NCI-H460 (cell line): ENCODE measurements at places on chromosomes 5 and 9.

DNA sequence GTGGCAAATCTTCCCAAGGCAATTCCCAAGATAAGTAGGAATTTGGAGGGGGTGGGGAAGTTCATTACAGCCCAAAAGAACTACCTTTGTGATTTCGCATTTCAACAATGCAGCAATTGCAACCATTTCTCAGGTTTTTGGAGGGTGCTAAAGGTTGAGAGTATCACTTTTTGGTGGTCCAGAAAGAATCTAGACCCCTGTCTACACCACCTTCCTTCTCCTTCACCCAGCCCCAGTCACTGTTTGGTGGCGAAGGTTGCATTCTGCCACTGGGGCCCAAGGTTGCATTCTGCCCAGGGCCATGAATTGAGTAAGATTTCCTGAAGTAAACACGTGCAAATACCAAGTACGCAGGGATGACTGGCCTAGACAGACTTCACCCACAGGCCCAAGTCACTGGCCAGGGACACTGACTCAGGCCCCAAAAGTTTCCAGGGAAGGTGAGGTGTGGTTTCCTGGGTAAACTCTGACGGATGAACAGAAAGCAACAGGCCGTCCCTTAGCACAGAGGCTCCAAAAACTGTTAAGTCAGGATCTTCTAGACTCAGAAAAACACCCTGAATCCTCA lies 5.7 kb downstream of the PDE6A start:
- DNase-seq: peak; percentile 84

GRCh38 chr9:11352612-11353011 lies 739.8 kb upstream of the PTPRD start:
- no peak for DNase-seq

DNA sequence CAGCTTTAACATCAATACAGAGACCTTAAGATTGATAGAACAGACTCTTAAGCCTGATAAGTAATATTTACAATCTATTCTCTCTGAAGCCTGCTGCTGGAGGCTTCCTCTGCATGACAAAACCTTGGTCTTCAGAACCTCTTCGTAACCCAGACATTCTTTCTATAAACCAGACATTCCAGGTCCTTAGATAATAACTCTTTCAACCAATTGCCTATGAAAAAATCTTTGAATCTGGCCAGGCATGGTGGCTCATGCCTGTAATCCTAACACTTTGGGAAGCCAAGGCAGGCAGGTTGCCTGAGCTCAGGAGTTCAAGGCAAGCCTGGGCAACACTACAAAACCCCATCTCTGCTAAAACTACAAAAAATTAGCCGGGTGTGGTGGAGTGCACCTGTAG lies 327.8 kb downstream of the ENC1 start:
- DNase-seq: no peak

DNA sequence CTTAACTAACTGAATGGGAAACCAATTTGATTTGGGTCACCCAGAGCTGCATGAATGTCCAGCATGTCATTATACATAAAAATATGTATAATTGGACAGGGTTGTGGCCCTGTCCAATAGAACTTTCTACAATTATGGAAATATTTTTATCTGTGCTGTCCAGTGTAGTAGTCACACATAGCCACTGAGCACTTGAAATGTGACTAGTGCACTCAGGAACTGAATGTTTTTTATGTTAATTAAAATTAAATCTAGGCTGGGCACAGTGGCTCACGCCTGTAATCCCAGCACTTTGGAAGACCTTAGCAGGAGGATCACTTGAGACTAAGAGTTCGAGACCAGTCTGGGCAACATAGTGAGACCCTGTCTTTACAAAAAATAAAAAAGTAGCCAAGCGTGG lies 18.6 kb downstream of the GARNL3 start:
- DNase-seq: no peak

DNA sequence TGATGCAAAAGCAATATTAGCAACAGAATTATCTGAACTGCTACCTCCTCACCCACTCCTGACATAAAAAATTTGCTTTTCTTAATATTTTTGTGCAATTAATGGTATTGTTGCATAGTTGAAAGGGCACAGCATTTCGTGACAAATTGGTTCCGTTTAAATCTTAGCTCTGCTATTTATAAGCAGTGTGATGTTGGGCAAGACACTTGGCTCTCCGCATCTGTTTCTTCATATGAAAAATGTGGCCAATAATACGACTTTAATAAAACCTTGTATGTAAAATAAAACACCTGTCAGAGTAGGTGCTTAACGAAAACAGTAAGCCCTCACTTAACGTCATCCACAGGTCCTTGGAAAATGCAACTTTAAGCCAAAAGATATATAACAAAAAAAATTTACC lies 4.2 kb downstream of the TMEM167A start:
- DNase-seq: no peak

GRCh38 chr5:173789031-173789920 lies 98.9 kb upstream of the CPEB4 start:
- no peak for DNase-seq

GRCh38 chr9:127634698-127635097 lies 22.6 kb downstream of the STXBP1 start:
- no peak for DNase-seq

DNA sequence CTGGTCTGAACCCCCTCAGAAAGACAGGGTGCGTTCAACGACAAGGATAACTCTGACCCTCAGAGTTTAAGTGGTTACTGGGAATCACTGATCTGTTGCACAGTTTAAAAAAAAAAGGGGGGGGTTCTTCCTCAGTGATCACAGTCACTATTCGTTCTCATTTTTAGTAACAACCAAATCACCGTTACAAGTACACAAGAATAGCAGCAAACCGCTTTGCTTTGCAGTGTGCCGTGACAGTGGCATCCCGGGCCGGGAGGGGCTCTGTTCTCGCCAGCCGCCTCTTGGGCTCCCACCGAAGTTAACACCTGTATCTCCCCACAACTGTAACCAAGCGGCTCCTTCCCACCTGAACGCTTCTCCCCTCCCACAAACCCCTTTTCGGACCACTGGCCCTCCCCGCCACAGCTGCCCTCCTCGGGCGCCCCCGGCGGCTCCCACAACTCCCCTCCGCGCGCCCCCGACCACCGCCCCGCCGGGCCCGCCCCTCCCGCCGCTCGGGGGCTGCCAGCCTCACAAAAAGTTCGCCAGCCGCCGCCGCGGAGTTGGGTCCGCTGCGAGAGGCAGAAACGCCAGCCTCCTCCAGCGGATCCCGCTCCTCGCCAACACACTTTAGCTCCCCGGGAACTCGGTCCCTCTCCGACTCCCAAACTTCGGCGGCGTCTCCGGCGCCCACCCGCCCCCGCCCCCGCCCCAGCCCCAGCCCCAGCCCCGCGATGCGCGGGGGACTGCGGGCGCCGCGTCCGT lies 1.2 kb downstream of the SSBP2 start:
- DNase-seq: no peak

- DNase-seq: no peak
Observed at GRCh38 chr5:170546282-170546681, 42.5 kb downstream of the KCNIP1 start.

DNA sequence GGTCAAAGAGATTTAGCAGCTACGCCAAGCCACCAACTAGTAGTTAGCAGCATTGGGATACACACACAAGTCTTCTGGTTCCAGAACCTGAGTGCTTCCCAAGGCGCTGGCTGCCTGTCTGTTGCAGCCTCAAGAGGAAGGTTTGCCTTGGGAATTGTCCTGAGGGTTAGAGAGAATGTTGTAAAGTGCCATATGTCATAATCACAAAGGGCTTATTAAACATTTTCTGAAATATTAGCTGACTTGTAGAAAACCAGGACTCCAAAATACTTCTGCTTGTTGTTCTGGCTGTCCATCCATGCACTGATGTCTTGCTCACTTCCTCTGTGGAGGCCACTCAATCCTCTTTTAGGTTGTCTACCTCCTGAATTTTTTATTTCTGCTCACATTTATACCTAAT lies 46.3 kb downstream of the SLC36A1 start:
- no peak for DNase-seq

DNA sequence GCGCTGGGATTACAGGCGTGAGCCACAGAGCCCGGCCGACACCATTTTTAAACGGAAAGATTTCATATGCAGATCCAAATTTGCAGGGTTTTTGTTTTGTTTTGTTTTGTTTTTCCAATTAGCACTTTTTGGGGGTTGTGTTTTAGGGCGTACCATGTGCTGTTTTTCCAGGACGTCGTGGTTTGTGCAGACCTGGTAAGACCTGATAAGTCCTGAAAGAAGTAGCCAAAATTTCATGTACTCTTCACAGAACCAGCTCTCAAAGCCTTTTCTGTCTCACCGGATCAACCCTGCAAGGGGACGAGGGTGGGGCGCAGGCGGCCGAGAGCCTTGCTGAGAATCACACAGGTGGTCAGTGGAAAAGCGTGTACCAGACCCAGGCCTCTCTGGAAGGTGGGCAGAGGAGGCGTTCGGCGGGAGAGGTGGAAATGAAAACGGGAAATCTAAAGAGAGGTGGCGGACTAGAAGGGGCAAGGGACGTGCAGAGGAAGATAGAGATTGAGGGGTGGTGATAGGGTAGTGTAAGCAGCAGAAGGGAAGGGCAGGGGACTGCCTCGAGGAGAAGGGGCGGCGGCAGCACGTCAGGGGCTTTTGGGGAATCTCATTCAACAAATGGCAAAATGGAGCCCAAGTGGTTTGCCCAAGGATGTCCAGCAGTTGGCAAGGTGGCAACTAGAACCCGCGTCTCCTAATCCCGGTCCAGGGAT lies 1.1 kb upstream of the FAF2 start:
- DNase-seq: no peak

DNA sequence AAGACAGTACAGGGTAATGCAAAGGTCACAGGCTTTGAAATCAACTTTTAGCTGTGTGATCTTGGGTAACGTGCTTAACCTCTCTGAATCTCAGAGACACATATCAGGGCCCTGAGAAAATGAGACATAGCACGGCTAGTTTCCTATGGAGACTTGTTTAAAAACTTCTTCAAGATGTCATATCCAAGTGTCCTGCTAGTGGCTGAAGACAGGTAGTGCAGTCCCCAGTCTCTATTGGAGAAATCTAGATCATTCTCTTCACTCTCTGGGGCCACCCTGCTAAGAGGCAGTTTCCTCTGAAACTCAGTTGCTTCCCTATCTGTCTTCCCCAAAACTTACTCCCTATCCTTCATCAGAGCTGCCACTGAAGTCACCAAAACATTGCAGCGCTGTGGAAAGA lies 30.3 kb upstream of the GRXCR2 start:
- no peak for DNase-seq

- no peak for DNase-seq
Observed at GRCh38 chr9:136062657-136063439, 32.2 kb downstream of the NACC2 start.

- no peak for DNase-seq
Observed at GRCh38 chr9:87682085-87682484, 43.8 kb upstream of the CTSL start.

- no peak for DNase-seq
Observed at GRCh38 chr5:35440409-35440808, 177.3 kb upstream of the SPEF2 start.

DNA sequence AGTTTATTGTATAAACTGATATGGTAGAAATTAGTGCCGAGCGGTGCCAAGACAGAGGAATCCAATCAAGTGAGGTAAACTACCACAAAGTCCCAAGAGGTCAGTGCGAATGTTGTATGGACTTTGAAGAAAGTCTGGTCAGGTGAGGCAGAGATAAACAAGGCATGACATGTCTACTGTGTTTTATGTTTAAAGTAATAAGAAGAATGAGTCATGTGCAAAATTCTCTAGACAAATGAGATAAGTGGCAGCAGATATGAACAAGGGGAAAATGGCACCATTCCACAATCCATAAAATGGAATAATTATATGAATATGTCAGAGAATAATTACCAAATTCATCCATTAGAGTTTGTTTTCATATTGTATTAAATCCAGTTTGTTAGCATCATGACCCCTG lies 364.1 kb upstream of the CCNH start:
- no peak for DNase-seq

DNA sequence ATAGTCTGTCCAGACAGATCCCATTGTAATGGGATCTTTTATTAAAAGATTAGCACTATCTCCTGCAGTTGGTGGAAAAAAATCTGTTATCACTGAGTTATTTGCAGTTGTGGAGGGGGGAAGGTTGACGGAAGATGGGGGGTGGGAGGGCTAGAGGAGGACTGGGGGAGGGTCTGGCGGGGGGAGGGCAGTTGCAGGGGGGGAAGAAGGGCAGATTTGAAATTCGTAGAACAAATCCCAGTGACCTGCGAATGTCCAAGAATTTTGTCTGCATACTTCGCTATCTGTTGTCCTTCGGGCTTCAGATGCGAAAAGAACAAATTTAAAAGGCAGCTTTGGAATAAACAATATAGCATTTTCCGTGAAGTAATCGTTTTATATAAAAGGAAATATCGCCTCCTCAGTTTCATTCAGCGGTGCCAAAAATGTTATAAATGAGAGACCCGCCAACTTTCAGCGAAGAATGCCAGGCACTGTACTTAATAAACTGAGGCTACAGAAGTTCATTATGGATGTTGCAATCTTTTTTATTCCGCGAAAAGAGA lies 1.3 kb upstream of the FST start:
- no peak for DNase-seq

DNA sequence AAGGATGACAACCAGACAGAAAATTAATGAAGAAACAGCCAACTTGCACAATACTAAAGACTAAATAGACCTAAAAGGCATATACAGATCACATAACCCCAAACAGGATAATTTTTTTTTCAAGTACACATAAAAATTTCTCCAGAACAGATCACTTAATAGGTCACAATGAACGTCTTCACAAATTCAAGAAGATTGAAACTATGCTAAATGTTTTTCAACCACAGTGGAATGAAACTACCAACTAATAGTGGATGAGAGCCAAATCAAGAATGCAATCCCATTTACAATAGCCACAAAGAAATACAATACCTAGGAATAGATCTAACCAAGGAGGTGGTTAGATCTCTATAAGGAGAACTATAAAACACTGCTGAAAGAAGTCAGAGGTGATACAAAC lies 145.8 kb downstream of the TMEM232 start:
- no peak for DNase-seq

GRCh38 chr9:32884482-32884881 lies 101.1 kb downstream of the TMEM215 start:
- no peak for DNase-seq

DNA sequence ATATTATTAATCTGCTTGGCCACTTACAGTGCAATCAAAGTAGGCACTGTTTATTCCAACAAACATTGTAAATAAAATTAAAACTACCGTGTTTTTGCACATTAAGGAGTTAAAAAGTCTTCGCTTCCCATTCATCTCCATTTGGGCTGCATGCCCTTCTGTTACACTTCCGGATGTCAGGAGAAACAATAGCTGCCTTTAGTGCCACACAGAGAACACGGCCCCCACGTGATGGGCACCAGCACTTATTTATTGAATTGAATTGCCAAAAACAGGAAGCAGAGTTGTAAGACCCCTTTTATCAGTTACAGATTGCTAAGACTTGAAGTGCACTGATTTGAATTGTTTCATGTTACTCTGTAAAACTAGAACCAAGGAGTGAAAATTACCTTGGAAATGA lies 80.4 kb downstream of the LHFPL2 start:
- no peak for DNase-seq

DNA sequence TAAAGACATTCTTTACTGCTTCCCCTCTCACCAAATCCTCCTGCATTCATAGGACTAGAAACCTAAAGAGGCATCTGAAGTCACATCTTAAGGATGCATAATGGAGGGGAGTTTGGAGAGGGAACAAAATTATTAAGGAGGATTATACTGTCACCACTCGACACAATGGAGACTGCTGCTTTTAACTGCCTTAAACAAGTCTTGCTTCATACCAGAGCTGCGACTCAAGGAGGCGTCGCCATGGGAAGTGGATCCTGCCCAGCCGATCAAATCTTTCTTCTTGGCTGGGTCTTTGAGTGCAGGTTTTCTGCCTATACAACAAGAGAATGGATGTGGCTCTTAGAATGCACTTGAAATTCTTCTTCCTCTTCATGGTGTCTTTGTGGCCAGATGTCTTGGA lies 66.7 kb upstream of the FOXE1 start:
- DNase-seq: no peak

- DNase-seq: no peak
Observed at GRCh38 chr9:90929626-90930025, 128.0 kb downstream of the SYK start.
